ENCODE measurements at places on chromosomes 5 and 9. TPM values are rescaled to one million over a fixed set of nuclear protein-coding genes. Genes with fewer than 3 reads are reported as not detected.

GRCh38 chr5:21398511-21398910 lies 1410.5 kb upstream of the CDH18 start:
- DNase-seq = no peak

DNA sequence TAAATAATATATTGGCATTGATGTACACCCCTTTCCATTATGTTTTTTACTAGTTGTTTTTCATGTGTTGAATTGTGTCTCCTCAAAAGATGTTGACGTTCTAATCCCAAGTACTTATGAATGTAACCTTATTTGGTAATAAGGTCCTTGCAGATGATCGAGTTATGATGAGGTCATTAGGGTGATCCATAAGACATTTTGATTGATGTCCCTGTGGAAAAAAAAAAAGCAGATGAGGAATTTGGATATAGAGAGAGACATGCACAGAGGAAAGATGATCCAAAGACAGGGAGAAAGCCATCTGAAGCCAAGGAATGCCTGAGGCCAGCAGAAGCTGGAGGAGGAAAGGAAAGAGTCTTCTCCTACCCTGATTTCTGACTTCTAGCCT lies 632.7 kb downstream of the TLR4 start:
- DNase-seq = no peak

GRCh38 chr5:109506556-109506955 lies 96.8 kb upstream of the PJA2 start:
- DNase-seq = no peak

DNA sequence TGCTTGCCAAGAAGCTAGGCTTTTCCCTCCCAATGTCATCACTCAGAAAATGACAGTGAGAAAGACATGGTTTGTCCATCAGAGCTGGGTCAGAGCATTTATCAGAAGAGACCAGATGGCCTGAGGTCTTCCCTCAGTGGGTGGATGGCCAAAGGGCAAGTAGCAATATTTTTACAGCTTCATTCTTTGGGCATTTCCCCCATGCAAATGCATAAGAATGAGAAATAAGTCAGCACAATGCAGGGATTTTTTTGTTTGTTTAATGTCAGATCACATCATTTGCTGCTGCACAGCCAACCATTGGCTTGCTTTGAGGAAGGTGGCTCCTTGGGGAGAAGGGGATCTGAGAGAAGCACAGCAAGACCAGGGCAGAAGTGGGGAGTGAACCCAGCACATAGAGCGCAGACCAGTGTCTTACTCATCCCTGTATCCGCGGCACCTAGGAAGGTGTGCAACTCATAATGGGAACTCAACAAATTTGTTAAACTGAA lies 209.6 kb downstream of the SEMA6A start:
- DNase-seq = no peak

DDX4 gene
- polyA plus RNA-seq = not detected

- no peak for DNase-seq
Measured at GRCh38 chr5:10562201-10563109, 1.4 kb upstream of the ANKRD33B start.

- no peak for DNase-seq
Measured at GRCh38 chr9:77534376-77535057, 113.6 kb downstream of the GNA14 start.

RORB gene
- polyA plus RNA-seq = not detected

DNA sequence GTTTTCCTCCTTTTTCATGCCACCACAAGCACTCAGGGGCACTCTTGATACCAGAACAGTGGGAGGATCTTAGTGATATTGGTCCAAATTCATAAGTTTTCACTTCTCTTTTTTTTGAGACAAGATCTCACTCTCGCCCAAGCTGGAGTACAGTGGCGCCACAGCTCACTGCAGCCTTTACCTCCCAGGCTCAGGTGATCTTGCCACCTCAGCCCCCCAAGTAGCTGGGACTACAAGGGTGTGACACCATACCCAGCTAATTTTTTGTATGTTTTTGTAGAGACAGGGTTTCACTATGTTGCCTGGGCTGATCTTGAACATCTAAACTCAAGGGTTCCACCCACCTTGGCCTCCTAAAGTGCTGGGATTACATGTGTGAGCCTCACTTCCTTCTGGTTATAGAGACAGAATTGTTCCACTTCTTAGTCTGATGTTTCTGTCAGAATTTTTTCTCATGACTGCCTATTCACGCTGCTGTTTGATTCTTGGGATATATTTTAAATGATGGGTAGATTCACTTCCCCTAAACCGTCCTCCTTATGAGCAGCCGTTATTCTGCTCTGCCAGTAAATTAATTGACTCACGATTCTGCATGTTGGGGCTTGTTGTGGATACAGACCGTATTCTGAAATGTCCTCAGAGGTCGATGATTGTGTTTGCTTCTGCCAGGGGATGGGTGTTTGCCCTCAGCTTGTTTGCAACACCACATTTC lies 30.8 kb downstream of the MTAP start:
- DNase-seq = peak; percentile 93

ADGRD2 gene
- polyA plus RNA-seq = 0.11 TPM

TRIM7 gene
- 39.0 TPM for polyA plus RNA-seq

- DNase-seq = peak; percentile 65
Measured at GRCh38 chr5:73987915-73988314, 361.9 kb downstream of the ARHGEF28 start.

Measured in foreskin keratinocyte (primary cell).